ENCODE measurements at places on chromosomes 6 and 20. TPM values are rescaled to one million over a fixed set of nuclear protein-coding genes. Genes with fewer than 3 reads are reported as not detected.
A peak's percentile ranks its signal among the peaks of the same experiment; 100 is the strongest.

- DNase-seq, result peak; percentile 35
These were observed 10.2 kb downstream of the BTN3A1 start for GRCh38 chr6:26412228-26412627.

- DNase-seq, result no peak
These were observed 427.4 kb upstream of the JARID2 start for GRCh38 chr6:14818422-14818884.

- DNase-seq, result peak; percentile 66
These were observed 538 bp downstream of the FERMT1 start for GRCh38 chr20:6122111-6122872.

GRCh38 chr6:124490122-124490521 is 472.1 kb upstream of the RNF217 start:
- DNase-seq, result no peak

DNA sequence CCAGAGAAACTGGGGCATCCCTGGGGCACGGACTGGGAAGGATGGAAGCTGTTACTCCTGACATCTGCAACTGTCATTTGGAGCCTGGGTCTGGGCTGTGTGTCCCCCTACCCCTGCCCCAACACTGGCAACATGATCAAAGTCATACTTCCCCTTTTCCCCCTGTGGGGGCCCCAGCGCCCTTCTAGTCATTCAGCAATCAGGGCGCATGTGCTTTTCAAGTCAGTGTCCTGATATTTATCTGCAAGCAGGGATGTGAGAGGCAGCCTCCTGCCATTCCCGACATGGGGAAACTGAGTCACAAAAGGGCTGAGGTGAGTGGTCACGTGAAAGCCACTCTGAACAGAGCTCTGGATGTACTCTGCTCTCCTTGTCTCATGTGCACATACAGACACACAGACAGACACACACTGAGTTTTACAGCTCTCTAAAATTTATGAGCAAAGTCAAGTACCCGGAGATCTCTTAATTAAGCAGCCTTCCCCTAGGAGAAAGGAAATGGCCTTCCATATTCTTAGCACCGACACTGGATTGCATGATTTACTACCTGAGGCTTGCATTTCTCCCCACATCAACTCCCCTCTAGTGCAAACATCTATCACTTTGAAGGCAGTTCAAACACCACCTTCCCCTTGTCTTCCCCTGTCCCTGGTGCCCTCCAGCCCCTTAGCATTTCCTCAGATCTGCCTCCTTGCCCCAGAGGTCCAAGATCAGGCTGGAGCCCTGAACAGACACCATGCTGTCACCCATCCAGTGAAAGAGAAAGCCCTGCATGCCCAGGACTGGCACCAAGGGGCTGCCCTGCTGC is 170.7 kb downstream of the CDC5L start:
- DNase-seq, result no peak

GRCh38 chr6:19664878-19665612 is 172.1 kb upstream of the ID4 start:
- no peak for DNase-seq

GRCh38 chr6:12288914-12289313 is 1.2 kb upstream of the EDN1 start:
- DNase-seq, result no peak

DNA sequence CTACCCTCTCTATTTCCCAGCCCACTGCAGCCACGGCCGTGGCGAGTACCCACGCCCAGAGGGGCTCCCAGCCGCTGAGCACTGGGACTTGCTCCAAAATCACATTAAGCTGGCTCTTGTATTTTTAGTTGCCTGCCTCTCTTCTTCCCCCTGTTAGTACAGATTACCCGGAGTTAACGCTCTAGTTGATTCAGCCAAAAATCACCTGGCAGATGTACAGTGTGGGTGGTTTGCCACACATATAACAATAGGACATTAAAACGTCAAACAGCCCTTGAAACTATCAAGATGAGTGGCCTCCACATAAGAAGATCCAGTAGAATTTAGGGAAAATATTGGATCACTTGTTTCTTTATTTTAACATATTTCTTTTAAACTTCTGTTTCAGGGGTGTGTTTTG is 268.8 kb upstream of the PRDM1 start:
- no peak for DNase-seq

DNA sequence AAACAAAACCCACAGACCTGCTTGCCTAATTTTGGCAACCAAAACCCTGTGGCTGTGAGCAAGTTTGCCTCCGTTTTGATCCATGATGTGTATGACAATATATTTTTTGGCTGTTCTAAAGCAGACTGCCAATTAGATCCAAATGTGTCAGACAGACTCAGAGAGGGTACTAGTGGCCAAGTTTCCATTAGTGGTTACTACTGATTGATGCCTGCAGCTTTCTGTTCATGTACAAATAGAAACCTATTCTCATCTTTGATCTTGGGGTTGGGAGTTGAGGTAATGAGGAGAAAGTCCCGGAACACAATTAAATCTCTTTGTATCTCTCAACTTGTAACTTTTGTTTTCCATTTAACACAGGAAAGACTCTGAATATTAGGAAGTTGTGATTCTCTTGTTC is 100.9 kb downstream of the RNF144B start:
- no peak for DNase-seq

- DNase-seq, result no peak
These were observed 159.5 kb downstream of the MRPL14 start for GRCh38 chr6:43967719-43968091.

DNA sequence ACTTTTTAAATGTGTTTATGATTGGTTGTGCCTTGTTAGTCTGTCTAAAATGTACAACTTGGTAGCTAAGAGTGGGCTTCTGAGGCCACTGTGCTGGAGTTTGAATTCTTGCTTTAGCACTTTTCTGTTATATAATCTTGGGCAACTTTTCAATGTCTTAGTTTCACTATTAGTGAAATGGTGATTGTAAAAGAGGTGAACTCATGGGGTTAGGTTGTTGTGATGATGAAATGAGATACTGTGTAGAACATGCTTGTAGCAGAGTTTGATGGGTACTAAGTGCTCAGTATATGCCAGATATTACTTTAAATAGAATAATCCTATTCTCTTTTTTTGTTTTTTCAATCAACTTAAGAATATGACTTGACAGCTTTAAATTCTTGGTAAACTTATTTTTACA is 624.7 kb downstream of the CD109 start:
- DNase-seq, result no peak

- peak; percentile 90 for DNase-seq
These were observed 301.2 kb downstream of the LRFN2 start for GRCh38 chr6:40285996-40286395.

GRCh38 chr6:105884426-105884825 is 201.7 kb upstream of the PRDM1 start:
- DNase-seq, result no peak

- no peak for DNase-seq
These were observed 1.0 kb downstream of the TOMM34 start for GRCh38 chr20:44959082-44959637.

DNA sequence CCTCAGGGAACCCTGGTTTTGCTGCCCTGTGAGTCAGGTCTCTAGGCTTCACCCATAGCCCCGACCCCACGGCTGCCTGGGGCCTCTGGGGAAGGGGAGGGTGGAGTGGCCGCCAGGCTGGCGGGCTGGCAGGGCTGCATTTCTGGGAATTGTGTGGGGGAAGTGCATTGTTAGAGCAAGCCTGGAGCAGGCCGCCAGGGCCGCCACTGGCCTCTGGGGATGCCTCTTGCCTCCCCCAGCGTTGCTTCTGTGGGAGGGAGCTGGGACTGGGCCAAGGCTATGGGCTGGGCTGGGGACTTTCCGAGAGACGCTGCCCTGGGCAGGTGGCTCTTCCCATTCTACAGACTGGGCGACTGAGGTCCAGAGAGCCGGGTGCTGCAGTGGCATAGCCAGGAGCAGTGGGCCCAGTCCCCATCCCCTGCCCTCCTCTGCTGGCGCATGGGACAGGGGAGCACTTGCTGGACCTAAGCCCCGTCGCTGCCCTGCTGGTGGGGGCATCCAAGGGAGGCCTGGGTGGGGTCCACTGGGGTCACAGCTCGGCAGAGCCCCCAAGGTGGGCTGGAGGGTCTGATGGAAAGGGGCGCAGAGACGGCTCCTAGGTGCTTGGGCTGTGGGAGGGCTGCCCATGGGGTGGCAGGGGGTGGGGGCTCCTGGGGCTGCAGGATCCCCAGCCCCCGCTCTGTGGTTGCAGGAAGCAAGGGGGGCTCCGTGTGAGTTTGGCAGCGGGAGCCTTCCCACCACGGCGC is 6.6 kb upstream of the SOX18 start:
- DNase-seq, result peak; percentile 26

DNA sequence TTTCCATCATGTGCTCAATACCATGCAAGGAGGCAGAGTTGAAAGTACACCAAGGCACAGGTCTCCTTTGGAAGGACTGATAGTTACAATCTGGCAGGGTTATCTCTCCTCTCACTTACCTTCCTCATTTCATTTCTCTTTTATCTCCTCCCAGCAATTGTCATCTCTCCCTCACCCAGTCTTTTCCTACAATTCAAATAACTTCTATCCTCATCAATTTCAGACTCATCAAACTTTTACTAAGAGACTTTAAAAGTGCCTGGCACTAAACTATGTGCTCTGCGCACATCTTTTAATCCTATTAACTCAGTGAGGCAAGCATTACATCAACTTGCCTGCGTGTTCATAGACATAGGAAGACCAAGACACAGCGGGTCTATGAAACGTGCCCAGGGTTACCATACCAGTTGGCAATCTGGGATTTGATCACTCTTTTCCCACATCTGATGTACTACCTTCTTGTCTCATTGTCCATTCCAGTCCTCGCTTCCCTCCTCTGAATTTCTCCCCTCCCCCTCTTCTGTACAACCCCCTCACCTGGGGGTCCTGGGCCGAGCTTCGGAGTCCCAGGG is 1.2 kb downstream of the VARS1 start:
- peak; percentile 35 for DNase-seq

- DNase-seq, result no peak
These were observed 22.8 kb downstream of the SLC17A9 start for GRCh38 chr20:62975251-62975760.

- peak; percentile 65 for DNase-seq
These were observed 971.3 kb upstream of the DEFB115 start for GRCh38 chr20:30286157-30286556.

- no peak for DNase-seq
These were observed 127.9 kb downstream of the QRSL1 start for GRCh38 chr6:106757267-106757666.

- no peak for DNase-seq
These were observed 23.6 kb upstream of the LMBRD1 start for GRCh38 chr6:69820438-69820837.

- no peak for DNase-seq
These were observed 17.9 kb upstream of the ZBTB2 start for GRCh38 chr6:151409260-151409659.

- no peak for DNase-seq
These were observed 17.6 kb downstream of the PRDM1 start for GRCh38 chr6:106103728-106104109.

DNA sequence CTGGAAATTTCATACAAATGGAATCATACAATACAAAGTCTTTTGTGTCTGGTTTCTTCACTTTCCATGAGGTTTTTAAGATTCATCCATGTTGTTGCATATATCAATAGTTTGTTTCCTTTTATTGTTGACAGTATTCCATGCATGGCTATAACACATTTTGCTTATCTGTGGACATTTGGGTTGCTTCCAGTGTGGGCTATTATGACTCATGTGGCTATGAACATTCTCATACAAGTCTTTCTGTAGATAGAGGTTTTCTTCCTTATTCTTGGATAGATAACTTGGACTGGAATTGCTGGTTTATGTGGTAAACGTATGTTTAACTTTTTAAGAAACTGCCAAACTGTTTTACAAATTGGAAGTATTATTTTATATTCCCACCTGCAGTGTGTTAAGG is 30.0 kb upstream of the KIF6 start:
- no peak for DNase-seq

Gene SPATA25
- total RNA-seq, result 7.5 TPM

Gene KIAA1755
- total RNA-seq, result 0.12 TPM

Gene KHDC1L
- total RNA-seq, result not detected

Gene ARHGAP18
- total RNA-seq, result 4.0 TPM

Gene ZBTB2
- total RNA-seq, result 21.9 TPM

Gene PSMB8
- 20.2 TPM for total RNA-seq

Gene ZNF334
- 15.2 TPM for total RNA-seq

Gene LY6G6F
- total RNA-seq, result not detected
